ENCODE measurements at places on chromosomes 12 and 14.

- DNase-seq, result no peak
These were observed 877.0 kb downstream of the DIO2 start for GRCh38 chr14:79334272-79334671.

- DNase-seq, result no peak
These were observed 117.2 kb upstream of the SCAF11 start for GRCh38 chr12:46107591-46107990.

DNA sequence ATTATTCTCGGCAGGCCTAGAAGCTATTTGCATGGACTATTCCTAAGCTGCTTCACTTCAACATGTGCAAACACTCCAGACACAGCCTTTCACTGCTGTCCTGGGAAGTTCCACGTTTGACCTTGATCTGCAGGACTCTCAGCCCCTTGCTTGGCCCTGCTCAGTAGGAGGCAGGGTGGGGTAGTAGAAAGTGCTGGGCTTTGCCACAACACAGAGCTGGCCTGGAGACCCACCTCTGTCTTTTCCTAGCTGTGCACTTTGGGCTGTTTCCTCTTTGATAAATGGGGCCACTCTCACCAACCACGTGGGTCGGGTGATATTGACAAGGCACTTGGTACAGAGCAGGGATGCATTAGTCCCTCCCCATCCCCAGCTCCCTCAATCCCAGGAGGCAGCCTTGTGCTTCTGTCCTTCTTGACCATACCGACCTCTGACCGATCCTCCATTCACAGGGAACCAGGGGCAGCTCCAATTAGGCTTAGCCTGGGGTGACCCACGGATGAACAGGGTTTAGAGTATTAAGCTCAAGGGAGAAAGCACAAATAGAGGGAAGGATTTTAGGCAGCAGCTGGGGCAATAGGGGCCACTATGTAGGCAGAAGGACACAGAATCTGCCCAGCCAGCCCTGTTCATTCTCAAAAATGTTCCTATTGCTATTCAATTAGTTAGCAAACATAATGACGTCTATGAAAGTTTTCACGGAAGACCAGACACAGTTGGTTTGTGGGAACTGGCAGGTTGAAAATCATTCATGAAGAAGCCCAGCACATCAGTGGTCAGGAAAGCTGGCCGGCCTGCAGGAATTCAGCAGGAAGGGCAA, 63.3 kb downstream of the SYNE3 start:
- no peak for DNase-seq

DNA sequence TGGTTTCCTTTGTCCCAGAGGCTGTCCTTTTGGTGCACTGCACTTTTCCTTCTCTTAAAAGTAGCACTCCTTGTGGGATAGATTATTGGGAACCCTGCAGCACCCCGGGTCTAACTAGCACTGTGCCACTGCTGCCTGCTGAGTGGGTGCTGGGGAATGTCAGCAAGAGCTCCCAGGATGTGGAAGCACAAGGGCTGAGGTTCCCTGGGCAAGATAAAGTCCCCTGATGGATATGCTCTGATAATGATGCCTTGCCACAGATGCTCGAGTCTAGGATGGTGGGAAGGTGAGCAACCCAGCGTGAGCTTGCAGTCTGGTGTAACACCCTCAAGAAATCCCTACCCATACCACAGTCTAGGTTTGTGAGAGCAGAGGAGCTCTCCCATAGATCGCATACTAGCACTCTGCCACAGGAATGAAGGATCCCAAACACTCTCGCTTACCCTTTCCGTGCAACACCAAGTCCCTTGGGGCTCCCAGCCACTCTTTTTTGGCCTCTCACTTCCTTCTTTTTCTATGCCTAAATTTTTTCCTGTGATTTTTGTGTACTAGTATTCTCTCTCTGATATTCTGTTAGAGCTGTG, 32.6 kb downstream of the USP15 start:
- no peak for DNase-seq

- no peak for DNase-seq
These were observed 178.8 kb upstream of the VASH1 start for GRCh38 chr14:76582447-76582846.

DNA sequence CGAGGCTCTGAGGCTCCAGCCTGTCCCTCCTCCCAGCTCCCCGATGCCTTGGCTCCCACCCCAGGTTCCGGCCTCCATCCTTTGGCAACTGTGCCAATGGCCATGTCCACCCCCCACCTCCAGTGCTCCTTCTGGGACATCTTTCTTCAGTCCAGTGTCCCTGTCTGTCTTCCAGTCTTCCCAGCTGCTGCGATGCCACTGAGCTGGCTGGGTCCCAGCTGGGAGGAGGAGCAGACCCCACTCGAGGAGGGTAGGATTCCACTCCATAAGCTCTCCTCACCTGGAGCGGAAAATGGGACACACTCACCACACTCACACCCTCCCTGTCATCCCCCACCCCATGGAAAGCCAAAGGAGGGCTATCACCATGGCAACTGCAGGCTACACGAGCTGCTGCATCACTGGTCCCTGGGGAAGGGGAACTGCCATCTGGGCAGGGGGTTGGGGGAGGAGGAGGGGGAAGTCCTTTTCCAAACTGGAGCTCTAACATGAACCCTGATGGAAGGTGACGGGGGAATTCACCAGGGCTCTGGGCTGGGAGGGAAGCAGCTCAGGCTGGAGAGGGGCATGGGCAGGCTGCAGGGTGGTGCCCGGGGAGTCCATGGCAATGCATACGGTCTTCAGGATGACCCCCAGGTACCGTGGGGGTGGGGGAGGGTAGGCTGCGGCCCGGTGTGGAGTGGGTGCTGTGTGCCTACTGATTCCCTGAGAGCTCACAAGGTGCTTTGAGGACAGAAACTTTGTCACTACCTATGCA, 94.3 kb downstream of the LRRC74A start:
- DNase-seq, result no peak

DNA sequence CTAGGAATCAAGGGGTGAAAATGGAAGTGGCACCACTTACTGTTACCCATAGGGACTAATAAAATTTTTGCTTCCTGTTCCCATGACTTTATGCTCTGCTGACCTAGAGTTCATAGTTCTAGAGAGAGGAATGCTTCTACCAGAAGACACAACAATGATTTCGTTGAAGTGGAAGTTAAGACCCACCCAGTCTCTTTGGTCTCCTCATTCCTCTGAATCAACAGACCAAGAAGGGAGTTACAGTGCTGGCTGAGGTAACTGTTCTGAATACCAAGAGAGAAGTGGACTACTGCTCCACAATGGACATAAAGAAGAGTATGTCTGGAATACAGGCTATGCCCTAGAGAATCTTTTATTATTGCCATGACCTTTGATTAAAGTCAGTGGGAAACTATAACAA, 23.5 kb upstream of the DYRK2 start:
- no peak for DNase-seq

DNA sequence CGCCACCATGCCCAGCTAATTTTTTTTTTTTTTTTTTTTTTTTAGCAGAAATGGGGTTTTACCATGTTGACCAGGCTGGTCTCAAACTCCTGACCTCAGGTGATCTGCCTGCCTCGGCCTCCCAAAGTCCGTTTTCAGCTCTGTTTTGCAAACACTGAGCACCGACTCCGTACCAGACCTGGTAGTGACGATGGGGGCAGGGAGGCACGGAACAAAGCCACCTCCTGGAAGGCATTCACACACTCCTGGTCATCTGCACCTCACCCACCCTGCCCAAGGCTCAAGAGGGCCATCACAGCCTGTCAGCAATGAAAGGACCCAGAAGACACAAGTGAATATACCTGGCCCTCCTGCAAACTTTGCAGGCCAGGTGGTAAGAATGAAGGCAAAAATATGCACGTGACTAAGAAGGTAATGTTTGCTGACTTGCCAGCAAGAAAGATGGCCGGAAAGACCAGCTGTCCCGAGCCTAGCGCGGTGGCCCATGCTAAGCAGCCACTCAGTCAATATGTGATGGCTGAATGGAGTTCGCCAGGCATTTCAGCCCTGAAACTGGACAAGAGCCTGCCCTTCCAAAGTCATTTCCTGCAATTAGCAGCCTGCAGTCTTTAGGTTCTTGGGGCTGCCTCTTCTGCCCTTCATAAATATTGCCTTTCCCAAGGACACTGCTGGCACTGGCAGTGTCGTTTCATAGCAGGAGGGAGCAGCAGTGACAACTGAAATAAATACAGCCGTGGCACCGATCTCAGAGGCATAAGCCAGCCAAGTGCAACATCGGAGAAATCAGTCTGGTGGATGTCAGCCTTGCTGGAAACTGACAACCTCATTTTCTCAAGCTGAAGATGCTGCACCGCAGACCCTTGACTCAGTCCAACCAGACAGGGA, 17.6 kb downstream of the MMAB start:
- no peak for DNase-seq

DNA sequence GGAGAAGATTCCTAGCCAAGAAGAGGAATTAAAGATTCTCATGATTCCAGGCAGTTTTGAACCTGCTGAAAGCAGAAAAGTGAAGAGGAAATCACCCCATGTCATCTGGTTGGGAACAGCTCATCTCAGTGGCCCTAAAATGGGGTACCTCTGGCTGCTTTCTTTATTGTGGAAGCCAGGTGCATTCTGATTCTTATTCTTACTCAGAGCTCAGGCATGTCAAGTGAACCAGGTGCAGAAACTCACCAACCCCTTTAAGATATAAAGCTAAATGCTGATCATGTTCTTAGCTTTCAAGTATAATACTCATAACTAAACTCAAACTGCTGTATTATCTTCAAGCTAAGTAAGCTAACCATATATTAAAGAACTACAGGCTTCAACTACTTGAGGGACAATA, 253.9 kb upstream of the ARID2 start:
- no peak for DNase-seq

GRCh38 chr14:58918066-58918738, 270.3 kb upstream of the DAAM1 start:
- peak; percentile 47 for DNase-seq

DNA sequence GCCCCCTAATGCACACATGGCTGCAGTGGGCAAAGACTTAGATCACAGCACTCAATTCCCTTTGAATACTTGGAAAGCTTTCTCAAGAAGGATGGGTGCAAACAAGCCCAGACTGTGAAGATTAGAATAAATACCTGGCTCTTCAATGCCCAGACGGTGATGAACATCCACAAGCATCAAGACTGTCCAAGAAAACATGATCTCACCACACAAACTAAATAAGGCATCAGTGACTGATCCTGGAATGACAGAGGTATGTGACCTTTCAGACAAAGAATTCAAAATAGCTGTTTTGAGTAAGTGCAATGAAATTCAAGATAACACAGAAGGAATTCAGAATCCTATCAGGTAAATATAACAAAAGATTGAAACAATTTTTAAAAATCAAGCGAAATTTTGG, 43.8 kb upstream of the ZDHHC17 start:
- peak; percentile 86 for DNase-seq

DNA sequence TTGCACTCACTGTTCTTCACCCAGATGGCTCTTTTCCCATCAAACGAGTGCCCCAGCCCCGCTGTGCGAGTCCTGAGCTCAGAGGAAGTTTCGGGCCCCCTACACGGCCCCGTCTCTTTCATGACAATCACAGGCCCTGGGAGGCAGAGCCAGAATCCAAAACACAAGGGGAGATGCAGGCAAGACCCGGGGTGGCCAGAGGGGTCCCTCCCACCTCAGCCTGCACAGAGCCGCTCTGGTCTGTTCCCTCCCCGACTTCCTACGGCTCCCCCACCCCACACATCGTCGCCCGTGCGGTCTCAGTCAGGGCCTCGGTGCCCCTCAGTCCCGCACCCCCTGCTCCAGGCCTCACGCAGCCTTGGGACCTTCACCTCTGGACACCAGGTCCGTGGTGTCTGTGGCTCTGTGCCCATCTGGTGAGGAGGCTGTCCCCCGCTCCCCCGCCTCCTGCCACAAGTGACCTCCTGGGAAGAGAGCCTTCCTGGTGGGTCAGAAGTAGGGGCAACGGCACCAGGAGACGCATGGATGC, 8.9 kb downstream of the GPR132 start:
- DNase-seq, result no peak

DNA sequence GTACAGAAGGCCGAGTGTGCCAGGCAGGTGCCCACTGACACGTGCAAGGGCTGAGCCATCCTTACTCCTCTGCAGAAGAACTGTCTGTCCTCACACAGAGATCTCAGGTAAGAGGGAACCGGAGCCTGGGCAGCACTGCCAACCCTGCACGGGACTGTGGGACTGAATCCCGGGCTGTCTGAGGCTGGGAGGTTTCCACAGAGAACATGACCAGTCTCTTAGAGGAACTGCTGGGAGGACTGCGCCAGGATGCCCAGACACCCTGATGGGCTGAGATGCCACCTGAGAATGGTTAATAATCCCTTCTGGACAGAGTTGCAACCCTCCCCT, 302.9 kb upstream of the SFSWAP start:
- no peak for DNase-seq

DNA sequence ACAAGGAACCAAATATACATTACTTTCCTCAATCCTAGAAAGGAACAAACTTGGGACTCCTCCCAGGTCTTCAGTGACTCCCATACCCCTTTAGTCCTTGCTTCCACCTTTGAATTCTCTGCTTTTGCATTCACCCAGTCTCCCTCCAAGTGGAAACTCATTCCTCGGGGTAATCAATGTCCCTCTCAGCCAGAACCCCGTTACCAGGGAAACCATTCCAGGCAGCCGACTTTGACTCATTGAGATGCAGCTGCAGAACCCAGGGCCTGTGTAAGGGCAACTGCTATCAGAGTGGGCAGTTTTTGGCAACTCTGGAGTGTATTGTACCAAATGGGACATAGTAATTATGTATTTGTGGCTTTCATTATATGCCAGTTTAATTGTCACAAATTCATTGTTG, 186.2 kb downstream of the NRXN3 start:
- no peak for DNase-seq

DNA sequence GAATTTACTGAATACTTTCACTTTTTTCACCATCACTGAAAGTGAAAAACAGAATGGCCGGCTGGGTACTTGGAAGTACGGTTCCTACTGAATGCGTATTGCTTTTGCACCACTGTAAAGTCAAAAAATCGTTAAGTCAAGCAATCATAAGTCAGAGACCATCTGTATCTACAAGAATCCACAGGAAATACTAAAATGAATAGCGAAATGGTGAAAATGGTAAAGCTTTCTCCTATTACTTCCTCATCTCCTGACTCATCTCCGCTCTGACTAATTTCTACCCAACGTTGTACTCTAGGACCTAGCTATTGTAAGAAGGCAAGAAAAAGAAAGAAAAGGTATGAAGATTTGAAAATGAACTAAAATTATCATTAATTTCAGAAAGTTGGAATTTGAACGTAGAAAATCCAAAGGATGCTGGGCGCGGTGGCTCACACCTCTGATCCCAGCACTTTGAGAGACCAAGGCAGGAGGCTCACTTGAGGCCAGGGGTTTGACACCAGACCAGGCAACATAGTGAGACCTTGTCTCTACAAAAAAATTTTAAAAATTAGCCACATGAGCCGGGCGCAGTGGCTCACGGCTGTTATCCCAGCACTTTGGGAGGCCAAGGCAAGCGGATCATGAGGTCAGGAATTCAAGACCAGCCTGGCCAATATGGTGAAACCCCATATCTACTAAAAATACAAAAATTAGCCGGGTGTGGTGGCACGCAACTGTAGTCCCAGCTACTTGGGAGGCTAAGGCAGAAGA, 5.3 kb upstream of the CDCA4 start:
- DNase-seq, result peak; percentile 84

GRCh38 chr12:101746661-101747060, 7.4 kb upstream of the SYCP3 start:
- no peak for DNase-seq

DNA sequence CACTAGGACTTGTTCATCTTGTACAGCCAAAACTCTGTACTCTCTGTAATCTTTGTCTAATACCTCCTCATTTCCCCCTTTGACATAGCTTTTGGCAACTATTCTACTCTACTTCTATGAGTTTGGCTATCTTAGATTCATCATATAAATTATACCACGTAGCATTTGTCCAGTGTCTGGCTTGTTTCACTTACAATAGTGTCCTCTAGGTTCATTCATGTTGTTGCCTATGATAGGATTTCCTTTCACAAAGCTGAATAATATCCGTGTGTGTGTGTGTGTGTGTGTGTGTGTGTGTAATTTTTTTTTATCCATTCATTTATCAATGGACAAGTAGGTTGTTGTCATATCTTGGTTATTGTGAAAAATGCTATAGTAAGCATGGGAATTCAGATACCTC, 209.5 kb downstream of the KCNC2 start:
- DNase-seq, result no peak

Data from EL (cell line).